ENCODE measurements at places on chromosomes 4 and X. TPM values are rescaled to one million over a fixed set of nuclear protein-coding genes. Genes with fewer than 3 reads are reported as not detected.

DNA sequence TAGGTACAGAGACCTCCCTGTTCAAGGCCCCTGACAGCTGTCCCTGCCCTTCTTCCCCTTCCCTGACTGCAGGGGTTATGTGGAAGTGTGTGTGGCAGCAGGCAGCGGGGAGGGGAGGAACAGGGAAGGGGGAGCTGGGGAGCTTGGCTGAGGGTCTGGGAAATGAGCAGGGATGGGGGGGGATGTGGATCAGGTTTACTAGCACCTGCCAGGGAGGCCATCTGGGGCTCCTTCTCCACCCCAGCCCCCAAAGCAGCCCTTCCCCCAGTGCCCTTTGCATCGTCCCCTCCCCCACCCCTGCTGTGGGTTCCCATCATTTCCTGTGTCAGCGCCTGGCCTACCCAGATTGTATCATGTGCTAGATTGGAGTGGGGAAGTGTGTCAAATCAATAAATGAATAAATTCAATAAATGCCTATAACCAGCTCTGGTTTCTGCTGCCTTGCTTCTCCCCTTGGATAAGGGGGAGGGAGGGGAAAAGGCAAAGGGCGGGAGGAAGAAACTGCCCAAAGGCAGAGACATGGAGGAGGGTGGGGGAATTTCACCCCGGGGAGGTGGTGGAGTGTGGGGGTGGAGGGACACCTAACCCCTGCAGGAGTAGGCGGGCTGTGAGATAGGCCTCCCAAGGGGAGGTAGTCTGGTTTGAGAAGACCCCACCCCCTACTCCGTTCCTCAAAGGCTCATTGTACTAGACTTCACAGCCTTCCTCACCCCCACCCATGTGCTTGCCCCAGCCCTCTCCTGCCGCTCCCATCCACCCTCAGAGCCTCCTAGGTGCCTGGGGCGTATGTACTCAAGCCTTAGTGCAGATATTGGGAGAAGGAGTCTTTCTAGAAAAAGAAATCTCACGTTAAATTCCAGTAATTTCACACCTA is 3.2 kb downstream of the CXorf65 start:
- no peak for DNase-seq

DNA sequence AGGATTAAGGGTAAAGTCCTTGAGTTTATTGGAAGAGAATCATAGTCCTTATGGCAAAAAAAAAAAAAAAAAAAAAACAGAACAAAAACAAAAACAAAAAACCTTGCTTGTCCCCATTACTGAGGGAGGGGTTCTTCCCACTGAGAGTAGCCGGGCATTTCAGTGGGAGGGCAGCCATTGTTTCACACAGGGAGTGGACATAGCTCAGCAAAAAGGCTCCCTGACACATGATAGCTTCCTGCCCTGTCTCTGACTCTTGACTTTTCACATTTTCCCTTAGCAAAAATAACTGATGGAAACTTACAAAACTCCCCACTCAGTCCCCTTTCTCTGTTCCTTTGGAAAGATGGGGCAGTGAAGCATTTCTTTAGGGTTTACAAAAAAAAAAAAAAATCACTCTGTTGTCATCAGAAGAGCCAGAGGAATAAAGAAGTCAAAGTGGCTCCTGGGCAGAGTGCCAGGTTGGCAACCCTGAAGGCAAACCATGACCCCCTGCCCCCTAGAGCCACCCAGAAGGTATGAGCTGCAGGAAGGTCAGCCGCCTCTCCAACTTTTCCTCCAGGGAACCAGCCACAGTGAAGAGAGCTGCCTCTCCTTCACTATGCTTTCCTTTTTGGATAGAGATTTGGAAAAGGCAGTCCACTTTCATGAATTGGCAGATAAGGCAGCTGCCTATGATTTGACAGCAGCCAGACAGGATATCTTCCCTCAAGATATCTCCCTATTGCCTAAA is 170.6 kb downstream of the KDR start:
- no peak for DNase-seq

DNA sequence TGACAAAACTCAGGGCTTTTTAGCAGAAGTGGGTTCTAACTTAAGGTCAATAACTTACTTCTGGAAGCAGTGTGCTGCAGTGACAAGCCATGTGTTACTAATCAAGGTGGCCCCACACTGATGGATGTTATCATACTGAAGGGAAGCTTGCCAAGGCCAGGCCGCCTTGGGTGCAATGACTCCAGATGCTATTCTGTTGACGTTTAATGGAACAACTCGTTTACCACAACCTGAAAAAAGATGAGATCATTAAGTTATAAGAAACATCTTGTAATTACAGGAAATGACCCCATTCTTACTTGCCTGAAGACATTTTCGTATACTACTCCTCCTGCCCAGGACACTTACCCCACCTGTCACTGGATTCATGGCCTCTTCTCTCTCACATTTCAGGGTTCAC is 38.9 kb upstream of the TMPRSS11D start:
- no peak for DNase-seq

DNA sequence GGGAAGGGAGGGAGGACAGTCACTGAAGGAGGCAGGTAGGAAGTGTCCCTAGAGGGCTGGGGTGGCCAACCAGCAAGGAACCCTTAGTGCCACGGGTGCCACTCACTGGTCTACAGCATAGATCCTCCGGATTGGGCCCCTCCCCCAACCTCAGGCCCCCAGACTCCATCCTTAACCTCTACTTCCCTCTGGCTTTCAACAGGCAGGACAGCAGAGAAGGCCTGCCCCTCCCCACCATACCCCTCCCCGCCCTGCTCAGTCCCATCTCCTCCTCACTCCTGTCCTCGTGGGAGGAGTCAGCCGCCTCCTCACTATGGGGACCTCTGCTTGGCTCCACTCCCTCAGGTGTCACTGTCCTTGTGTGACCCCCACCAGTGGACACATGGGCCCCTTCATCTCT is 77.7 kb upstream of the PSAPL1 start:
- no peak for DNase-seq

DNA sequence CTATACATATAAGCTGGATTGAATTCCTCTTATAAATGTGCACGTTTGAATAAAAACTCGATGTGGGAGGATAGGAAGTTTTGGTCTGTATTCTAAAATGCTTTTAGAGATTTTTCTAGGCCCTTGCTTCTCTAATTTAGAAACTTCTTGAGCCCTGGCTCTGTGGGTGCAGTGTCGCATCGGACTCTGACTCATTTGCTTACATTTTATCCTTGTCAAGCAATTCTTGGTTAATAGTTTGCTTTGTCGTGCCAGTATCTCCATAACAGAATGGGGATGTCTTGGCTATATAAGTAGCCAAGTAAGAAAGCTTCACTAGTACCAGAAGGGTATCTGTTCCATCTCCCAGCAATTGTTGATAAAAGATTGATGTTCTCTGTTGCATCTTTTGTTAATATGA is 10.7 kb downstream of the SGMS2 start:
- DNase-seq = no peak

FREM3 gene
- under 0.01 TPM for total RNA-seq
